ENCODE measurements at places on chromosomes 1 and 21. TPM values are rescaled to one million over a fixed set of nuclear protein-coding genes. Genes with fewer than 3 reads are reported as not detected.

DNA sequence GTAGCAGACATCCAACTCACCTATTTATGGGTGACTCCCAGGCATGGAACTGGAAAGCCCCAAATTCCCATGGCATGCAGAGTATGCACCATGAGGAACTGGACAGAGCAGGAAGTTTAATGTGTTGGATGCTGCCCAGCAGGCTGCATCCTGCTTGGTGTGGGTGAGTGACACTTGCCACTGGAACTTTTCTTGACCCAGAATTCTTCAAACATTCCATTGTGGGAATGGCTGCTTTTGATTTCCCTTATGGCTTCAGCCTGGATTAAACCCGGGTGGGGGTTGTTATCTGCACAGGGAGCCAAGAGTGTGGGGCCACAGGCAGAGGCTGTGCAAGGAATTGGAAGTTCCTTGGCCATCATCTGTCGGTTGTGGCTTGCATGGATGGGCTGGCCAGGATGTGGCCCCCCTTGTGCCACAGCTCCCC is 26.9 kb upstream of the BACE2 start:
- ATAC-seq, result no peak

- no peak for ATAC-seq
Measured at GRCh38 chr21:29371464-29371863, 72.7 kb downstream of the BACH1 start.

- no peak for ATAC-seq
Measured at GRCh38 chr1:203598752-203599151, 27.9 kb upstream of the ATP2B4 start.

- ATAC-seq, result peak; percentile 60
Measured at GRCh38 chr21:33968080-33968994, 52.7 kb upstream of the ATP5PO start.

GRCh38 chr21:45016031-45016405 is 58.4 kb upstream of the ADARB1 start:
- no peak for ATAC-seq

DNA sequence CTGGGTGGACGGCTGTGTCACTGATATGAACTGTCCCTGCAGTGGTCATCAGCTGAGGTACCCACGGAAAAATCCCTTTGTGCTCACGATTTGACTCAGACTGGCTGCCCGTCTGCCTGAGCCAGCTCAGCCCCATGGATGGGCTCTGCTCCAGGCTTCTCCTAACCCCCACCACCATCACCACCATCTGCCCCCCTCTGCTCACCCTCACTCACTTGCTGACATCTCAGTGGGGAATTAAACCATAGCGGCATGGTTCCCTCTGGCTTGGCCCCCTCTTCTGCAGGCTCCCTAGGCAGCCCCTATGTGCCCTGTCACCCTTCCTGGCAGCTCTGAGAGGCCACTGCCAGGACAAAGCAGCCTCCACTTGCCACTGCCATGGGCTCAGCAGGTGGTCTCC is 17.3 kb downstream of the SLC6A9 start:
- no peak for ATAC-seq

DNA sequence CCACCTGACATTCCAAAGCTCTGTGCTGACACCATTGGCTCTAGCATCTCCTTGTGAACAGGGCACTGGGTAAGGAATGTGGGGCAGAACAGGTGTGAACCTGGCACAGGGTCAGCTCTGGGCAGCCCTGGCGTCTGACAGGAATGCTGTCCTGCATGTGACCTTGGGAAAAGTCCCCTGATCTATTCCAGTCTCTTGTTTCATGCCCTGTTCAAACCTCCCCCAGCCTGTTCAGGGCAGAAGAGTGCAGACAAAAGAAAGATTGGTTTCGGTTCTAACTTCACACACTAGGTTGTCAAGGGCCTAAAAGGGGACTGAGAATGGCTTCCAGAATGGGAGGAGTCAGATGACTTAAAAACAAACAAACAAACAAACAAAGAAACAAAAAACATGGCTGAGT is 27.6 kb upstream of the SDHB start:
- no peak for ATAC-seq

DNA sequence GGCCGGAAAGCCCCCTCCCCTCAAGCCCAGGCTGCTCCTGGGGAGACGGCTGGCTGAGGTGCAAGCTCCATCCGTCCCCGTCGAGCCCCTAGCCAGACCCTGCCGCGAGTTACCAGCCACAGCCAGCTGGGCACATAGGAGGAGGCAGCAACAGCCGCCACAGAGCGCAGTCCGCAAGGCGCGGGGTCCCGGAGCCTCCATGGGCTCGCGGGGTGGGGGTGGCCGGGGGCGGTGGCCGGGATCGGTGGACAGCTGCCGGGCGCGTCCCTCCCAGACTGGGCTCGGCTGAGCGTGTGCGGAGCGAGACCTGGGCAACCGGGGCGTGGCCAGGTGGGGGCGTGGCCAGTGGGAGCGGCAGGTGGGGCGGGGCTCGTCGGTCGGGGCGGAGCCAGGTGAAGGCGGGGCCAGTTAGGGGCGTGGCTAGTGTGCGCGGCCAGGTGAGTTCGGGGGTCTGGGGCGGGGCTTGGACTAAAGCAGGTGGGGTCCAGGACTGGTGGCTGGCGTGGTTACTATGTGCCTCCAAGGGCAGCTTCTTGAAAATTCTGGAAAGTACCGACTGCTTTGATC is at the start of gene CD164L2:
Gene CD164L2, minus strand, starts transcription at position 295 of the 567 bp plus-strand sequence. Its CDS starts 94 bp downstream, at position 201.
- ATAC-seq, result peak; percentile 29

- no peak for ATAC-seq
Measured at GRCh38 chr1:55309053-55309452, 93.9 kb upstream of the USP24 start.

The PRDM16 gene
- 1.9 TPM for total RNA-seq

The IFT25 gene
- 17.7 TPM for total RNA-seq

The C1orf141 gene
- not detected for total RNA-seq

The TRPM2 gene
- 3.2 TPM for total RNA-seq

The SLC6A17 gene
- total RNA-seq, result under 0.01 TPM

The OR6N1 gene
- total RNA-seq, result not detected

The PADI1 gene
- not detected for total RNA-seq

The NBPF6 gene
- total RNA-seq, result not detected

The GPR52 gene
- not detected for total RNA-seq

The RSBN1 gene
- 25.4 TPM for total RNA-seq
